ENCODE measurements at places on chromosomes 12 and 14. TPM values are rescaled to one million over a fixed set of nuclear protein-coding genes. Genes with fewer than 3 reads are reported as not detected.

- no peak for DNase-seq
Observed at GRCh38 chr14:51957950-51958349, 31.4 kb upstream of the RTRAF start.

GRCh38 chr12:12432364-12432763 is 75.5 kb downstream of the BORCS5 start:
- no peak for DNase-seq

- DNase-seq, result no peak
Observed at GRCh38 chr12:108150436-108150835, 21.3 kb downstream of the WSCD2 start.

GRCh38 chr12:18345021-18345735 is 83.9 kb downstream of the PIK3C2G start:
- DNase-seq, result no peak

DNA sequence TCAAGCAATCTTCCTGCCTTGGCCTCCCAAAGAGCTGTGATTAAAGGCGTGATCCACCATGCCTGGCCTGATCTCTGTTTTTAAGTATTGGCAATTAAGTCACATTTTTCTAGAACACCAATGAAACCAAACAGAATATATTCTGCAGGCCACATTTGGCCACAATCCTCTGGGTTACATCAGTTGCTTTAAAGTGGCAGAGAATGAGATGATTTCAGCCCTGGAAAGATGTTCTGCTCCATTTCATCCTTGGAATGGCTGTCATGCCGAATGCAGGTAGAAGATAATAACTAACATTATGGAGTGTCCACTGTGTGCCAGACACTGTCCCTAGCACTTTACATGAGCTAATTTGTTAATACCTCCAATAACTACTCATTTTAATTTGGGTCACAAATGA is 154.4 kb downstream of the PTPN11 start:
- no peak for DNase-seq

DNA sequence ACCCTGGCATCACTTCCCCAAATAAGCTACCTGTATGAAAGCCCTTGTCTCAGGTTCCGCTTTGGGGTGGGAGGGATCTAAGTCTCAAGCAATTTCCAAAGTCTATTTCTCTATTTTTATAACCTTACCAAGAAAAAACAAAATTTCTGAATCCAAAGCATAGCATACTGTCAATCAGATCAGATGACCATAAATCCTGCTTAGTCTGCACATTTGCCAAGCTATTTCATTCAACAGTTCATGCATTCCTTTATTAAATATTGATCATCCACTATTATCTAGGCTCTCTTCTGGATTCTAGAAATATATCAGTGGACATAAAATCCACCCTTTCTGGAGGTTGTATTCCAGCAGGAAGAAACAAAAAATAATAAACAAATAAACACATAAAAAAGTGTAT is 263.5 kb upstream of the USP15 start:
- DNase-seq, result no peak

The SERPINA12 gene
- total RNA-seq, result not detected

DNA sequence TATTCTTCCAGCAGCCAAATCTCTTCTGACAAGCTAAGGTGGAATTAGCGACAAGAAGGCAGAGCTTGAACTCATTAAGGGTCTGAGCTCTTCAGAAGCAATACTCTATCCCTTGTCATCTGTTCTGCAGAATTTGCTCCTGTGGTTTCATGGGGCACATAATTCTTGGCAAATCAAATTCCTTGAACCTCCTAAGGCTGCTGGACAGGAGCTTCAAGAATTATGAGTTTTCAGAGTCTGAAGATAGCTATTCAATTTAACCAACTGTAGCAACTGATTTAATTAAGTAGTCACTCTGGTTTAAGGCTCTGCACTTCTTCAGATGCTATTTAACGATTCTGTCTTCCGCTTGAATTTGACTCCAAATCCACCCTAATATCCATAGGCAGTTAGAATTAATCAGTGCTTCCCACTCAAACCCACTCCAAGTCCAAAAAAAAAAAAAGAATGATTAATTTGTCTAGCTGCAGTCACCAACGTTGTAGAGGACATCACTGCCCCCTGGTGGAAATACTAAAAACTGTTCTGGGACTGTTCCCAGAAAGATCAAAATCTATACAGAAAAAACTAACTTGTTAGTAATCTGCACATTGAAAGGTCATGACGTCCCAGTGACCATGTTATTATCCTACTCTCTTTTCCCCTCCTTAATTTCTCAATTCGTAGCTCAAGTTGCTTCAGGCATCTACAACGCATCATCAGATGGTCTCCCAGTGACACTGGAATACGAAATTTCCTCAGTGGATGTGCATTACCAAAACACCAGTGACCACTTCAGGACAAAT is 169.9 kb downstream of the KIF21A start:
- DNase-seq, result no peak

DNA sequence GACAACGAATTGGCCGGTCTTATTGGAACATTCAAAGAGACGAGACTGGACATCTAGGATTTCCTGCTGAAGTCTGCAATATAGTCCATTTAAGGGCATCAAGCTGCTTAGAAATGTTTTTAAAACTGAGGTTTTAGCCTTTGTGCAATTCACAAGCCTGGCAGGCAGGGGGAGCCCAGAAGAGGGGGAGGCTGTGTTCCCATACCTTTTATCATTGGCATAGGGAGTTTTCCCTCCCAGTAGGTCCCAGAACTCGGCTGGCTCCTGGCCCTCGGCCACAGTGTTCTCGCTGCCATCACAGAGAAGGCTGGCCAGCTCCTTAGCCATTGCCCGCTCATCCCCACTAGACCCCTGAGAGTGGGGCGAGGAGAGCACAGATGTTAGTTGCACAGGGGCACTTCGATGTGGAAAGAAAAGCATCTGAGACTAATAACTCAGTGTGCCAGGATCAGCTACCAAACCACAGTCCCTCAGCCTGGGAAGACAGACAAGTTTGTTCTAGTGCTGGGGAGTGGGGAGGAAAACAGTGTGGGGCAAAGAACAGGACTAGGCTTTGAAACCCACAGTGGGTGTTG is 15.1 kb downstream of the AVIL start:
- DNase-seq, result peak; percentile 69

DNA sequence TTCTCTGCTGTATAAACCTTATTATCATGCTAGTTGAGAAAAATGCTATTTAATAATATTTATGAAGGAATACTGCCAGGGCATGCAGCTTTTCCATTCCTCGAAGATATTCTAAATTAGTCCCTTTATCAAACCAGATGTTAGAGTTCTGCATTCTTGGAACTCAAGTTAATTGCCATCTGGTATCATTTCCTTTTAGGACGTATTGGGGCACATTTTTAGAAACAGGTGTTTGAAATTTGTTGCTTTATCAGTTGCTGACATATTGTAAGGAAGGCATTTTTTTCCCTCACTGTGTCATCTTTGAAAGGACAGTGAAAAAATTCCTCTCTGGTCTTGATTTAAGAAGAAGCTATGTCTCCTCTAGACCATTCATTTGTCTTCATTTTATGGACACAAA is 471.2 kb upstream of the PRICKLE1 start:
- DNase-seq, result no peak

DNA sequence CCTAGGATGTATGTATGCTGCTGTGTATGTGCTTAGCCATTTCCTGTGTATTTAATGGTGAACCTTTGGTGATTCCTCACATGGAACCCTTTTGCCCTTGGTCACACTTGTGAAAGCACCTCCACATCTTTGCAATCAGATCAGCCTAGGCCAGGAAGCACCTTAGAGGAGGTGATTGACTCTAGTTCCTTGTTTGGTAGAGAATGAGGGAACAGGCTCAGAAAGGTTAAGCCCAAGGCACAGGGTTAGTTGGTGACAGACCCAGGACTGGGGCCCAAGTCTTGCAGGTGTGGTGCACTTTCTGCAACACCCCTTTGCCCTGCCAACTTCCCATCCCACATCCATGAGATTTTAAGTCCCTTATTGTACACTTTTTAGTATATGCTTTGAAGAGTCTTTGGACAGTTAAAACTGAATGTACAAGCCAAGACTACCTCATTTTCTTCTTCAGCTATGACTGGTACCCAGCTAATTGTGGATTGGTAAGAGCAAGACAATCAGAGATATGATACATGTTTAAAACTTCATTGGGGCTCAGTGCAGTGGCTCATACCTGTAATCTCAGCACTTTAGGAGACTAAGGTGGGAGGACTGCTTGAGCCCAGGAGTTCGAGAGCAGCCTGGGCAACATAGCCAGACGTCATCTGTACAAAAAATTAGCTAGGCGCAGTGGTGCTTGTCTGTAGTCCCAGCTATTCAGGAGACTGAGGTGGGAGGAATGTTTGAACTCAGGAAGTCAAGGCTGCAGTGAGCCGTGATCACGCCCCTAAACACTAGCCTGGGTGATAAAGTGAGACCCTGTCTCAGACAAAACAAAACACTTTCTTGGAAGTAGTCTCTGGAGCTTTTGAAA is 71.1 kb downstream of the RASSF3 start:
- no peak for DNase-seq

The MDP1 gene
- total RNA-seq, result 18.9 TPM

DNA sequence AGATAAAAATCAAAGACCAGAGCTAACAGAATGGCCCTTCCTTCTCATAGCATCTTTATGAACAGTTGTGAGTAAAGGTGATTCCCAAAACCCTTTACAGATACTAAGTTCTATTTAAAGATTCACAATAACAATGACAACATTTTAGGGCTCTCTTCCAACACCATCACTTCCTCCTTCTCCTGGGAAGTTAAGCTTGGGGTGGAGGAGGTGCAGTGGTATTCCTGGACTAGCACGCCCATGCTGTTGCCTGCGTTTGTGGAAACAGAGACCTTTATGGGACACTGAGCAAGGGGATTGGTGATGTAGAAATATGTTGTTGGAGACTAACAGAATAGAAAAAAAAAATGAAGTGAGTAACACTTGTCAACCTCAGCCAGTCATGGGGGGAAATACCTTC is 22.5 kb downstream of the SYNE2 start:
- no peak for DNase-seq

GRCh38 chr12:62003701-62004100 is 256.5 kb upstream of the USP15 start:
- no peak for DNase-seq

DNA sequence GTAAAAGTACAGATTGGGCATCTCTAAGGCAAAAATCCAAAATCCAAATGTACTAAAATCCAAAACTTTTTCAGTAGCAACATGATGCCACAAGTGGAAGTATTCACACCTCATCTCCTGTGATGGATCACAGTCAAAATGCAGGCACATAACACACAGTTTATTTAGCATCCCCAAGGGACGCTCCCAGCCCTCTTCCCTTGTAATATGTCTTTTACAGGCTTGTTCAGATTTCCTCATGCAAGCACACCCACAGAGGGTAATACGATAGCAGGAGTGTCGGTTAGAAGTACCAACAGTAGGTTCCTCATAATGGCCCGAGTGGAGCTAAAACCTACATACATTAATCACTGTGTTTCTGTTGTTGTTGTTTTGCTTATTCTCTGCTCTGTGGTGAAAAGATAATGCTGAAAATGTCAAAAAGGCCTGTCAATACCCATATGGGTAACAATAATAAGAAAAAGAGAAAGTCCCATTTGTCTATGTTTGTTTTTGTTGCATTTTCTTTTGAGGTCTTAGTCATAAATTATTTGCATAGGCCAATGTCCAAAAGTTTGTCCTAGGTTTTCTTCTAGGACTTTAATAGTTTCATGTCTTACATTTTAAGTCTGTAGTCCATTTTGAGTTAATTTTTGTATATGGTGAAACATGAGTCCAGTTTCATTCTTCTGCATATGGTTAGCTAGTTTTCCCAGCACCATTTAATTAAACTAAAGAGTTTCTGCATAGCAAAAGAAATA is 133.1 kb downstream of the LRIG3 start:
- DNase-seq, result no peak

DNA sequence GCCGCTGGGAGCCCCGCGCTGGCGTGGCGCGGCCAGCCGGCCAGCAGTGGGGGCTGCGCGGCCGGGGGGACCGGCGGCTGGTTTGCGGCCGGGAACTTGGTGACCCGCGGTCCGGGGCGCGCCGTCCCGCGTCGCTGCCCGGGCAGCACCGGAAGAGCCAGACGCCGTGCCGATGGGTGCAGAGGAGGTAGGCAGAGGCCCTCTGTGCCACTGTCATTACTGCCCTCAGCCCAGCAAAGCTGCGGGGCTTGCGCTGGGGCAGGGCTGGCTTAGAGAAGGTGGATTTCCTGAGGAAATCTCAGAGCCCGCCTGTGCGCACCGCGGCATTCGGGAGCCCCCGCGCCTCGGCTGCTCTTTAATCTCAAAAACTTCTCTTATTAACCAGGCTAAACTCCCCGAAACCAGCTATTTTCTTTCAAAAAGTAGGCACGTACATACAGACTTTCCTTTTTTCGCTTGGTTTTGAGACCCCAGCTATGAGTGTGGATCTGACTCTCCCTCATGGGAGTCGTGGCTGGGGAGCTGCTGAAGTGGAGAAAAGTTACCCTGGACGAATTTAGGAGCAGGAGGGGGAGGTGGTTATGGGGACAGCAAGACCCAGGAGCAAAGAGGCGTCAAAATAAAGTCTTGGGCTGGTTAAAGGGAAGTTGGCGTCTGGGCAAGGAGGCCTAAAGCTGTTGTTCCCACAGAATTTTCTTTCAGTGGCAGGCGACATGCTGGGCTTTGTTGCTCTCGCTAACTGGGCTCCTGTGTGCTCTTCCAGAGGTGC is 802 bp downstream of the SUSD6 start:
- DNase-seq, result peak; percentile 49

GRCh38 chr12:4118017-4118510 is 155.5 kb upstream of the CCND2 start:
- peak; percentile 77 for DNase-seq

DNA sequence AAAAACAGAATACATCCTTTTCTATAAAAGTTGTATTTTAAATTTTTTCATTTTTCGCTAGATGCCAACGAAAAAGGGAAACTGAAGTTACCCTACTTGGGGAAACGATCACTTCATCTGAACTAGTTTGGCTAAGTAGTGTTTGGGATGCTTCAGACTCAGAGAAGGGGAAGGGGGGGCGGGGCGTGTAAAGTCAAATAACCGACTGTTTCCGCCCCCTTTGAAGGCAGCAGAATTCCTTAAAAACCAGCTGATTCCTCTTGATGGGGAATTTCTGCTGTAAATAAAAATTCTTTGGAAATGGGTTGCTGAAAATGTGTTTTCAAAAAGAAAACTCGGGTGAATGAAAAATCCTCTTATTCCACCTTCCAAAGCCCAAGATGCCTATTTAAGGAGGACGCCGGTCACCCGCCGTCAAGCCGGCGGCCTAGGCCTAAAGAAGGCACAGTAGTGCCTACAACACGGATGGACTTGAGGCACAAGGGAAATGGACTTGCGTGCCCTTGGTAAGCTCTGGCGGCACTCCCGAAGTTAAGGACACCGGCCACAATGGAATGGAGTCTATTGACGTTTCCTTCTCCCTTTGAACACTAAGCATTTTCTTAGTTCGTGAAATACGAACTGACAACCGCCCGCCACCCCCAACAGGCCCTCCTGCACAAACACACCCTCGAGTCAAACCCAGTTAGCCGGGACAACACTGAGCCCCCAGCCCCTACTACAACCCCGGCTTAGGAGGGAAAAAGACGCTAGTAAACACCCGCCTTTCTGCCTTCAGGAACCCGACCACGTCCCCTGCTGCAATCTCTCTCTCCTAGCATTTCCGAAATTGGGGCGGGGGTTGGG is 1.9 kb downstream of the ATXN2 start:
- DNase-seq, result peak; percentile 67
